ENCODE measurements at places on chromosomes 11 and 22.

DNA sequence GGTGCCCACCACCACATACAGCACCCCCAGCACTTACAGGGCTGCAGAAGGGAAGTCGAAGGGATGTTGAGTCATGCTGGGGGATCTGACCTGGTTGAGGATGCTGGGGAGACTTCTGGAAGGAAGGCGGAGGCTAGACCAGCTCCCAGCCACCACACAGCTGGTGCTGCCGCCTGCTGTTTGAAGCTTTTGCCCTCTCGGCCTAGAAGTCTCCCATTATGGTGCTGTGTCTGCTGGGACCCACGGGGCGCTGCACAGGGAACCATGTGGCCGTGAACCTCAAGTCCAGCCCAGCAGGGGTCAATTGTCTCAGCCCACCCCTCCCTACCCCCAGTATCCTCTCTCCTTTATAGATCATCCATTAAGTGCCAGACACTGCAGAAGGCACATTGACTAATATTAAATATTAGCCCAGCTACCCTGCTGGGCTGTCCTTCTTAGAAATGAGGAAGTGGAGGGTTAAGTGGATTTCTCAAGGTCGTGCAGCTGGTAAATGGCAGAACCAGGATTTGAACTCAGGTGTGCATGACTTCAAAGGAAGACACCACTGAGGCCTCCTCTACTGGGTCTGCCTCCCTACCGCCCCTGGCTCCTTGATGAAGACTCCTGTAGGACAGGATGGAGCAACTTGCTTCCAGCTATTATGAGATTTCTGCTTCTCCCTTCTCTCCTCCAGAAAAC, 49.7 kb downstream of the CYTH4 start:
- DNase-seq: no peak

DNA sequence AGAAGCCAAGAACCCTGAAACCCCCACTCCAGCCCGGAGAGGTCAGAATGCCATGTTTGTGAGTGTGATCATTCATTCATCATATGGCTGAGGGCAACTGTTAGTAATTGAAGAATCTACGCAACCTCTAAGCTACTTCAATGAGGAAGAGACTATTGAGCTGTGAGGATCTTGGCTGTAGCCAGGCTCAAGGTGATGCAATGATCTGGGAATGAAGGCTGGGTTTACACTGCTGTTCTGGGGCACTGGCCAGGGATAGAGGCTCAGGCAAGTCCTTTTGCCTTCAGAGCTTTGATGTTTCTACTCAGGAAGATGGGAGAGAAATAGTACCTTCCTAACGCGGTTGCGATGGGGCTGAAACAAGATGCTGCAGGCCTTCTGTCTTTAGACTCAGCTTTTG, 12.9 kb downstream of the CRYBB2 start:
- no peak for DNase-seq

GRCh38 chr11:134584706-134585445, 172.8 kb upstream of the B3GAT1 start:
- DNase-seq: no peak

GRCh38 chr22:48895336-48895735, 932.3 kb downstream of the BRD1 start:
- no peak for DNase-seq

- DNase-seq: no peak
Observed at GRCh38 chr11:3803726-3804495, 4.4 kb upstream of the PGAP2 start.

DNA sequence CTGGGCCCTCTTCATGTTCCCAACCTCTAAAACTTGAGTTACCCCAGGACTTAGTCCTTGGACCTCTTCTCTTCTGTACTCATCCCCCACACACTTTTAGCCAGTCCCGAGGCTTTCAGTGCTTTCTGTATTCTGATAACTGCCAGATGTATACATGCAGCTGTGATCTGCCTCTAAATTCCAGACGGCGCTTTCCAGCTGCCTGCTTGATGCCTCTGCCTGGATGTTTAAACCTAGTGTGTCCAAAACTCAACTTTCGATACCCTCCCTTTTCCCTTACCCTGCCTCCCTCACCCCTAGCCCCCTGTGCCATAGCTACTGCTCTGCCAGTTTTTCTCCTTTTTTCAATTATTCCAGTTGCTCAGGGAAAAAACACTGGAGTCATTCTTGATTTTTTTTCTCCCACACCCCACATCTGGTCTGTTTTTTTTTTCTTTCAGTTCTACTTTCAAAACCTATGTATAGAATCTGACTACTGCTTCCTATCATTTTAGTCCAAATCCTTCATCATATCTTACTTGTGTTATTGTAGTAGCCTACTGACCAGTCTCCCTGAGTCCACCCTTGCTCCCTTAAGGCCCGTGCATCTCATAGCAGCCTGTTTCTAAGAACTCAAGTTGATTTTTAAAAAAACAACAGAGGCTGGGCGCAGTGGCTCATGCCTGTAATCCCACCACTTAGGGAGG, 32.9 kb upstream of the TECTA start:
- no peak for DNase-seq

- DNase-seq: no peak
Observed at GRCh38 chr11:43925063-43925931, 17.1 kb upstream of the C11orf96 start.

DNA sequence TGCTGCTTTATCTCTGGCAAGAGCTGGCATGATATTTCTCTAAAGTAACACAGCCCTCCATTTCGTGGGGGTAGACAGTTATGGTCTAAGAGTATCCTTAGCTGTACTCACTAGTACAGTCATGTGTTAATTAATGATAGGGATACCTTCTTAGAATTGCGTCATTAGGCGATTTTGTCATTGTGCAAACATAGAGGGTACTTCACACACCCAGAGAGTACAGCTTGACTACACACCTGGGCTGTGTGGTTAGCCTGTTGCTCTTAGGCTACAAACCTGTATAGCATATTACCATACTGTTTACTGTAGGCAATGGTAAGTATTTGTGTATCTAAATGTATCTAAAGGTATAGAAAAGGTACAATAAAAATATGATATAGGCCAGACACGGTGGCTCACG, 17.0 kb downstream of the XRCC6 start:
- DNase-seq: no peak

DNA sequence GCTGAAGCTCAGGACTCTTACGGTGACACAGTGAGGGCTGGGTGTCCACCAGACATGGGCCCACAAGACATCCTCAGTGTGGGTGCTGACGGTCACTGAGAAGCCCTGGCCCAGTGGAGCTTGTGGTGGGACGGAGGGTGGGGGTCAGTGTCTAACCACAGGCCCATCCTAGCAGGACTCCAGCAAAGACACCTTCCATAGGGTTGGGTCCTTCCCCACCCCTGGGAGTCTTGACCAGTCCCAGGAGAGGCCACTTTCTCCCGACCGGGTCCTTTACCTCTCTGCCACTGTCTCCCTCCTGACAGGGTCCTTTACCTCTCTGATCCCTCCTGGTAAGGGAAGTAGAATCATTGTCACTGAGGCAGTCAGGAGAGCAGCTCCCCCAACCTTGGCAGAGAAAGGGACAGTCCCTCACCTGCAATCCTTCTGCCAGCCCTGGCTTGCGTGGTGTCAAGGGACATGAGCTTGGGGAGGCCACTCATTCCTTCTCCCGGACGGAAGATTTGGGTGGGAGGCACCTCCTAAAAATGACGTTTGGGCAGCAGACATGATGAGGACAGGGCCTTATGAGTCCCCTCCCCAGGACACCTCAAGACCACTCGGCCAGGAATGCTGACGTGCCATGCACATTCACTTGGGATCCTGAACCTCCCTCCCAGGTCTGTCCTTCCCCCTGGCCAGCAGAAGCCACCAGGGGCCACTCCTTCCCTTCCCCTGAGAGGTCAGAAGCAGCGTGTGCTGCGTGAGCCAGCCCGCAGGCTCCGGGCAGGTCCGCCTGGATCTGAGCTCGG, 91.5 kb upstream of the FGF3 start:
- no peak for DNase-seq

DNA sequence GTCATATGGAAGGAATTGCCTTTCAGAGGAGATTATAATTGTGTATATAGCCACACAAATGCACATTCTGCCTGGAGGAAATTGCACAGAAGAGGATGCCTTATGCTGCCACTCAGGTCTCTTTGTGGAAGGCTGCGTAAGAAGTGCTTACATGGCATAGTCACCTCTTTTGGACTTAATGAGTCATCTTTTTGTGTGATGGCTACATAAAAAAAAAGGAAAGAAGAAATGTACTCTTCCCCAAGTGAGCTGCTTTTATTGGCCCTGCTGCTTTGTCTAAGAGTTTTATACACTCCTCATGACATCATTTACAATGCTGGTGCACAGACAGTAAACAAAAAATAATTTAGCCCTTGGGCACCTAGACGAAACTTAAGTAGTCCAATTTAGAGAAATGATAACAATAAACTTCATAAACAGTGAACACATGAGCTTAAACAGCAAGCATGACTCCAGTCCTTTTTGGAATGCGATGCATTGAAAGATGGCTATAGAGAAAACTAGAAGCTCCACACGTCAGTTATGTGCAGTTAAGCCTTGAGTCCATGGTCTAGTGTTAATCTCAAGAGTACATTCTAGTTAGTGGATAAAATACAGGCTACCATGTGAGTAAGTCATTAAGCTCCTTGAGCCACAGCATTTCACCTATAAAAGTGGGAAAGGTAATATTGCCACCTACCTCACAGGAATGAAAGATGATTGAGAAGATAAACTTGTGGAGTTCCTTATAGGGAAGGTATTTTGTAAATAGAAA, 12.0 kb downstream of the CSTPP1 start:
- DNase-seq: no peak

GRCh38 chr11:37755521-37755920, 1157.5 kb upstream of the RAG2 start:
- no peak for DNase-seq

GRCh38 chr11:128610721-128611617, 23.6 kb upstream of the ETS1 start:
- peak; percentile 62 for DNase-seq

DNA sequence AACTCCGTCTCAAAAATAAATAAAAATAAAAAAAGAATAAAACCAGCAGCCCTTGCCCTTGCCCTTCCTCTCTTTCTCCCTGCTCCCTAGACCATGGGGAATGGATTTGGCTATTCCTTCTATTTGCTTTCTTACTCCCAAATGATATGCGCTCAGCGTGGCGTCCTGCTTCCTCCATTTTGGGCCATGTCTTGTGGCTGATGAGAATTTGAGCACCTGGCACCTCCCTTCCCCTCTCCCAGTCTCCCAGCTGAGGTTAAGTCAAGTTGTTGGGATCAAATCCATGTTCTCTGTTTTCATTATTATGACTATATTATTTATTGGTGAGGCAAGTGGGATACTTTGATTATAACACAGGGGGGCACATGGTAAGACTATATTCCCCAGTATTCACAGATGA, 10.8 kb upstream of the CTTN start:
- DNase-seq: no peak

GRCh38 chr22:37634417-37634924, 5.0 kb upstream of the SH3BP1 start:
- peak; percentile 31 for DNase-seq

- DNase-seq: no peak
Observed at GRCh38 chr22:38401336-38402084, 53.5 kb downstream of the KCNJ4 start.

GRCh38 chr11:14499178-14499559, 442 bp downstream of the COPB1 start:
- DNase-seq: peak; percentile 37

- DNase-seq: no peak
Observed at GRCh38 chr11:71499125-71499524, 27.9 kb upstream of the KRTAP5-7 start.

DNA sequence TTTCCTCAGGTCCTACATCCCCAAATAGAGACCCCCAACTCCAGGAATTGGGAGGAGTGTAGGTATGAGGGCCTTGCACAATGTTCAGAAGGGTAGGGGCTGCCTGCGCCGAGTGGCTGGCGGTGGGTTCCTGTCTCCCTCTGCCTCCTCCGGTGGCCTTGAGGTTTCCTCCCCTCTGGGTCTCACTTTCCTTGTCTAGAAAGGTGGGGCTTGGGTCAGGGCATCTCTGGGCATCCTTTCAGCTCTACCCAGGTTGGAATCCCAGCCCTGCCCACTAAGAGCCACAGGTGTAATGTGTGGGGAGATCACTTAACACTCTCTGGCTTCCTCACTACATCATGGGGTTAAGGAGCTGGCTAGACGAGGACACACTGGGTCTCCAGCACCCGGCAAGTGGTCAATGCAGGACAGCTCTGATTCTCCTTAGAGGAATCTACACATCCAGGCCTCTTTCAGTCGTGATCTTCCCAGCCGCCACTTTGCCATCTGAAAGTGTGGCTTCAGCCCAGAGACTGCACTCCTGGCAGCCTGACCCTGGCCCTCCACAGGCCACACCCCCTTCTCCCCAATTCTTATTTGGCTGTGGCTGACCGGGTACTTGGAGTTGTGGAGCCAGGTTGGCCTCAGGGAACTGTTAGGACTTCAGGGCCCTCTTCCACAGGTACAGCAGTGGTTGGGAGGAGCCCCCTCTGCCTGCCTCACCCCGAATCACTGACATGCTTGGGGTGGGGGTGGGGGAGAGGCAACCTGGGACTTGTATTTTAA, 22.1 kb downstream of the PRDM11 start:
- no peak for DNase-seq

DNA sequence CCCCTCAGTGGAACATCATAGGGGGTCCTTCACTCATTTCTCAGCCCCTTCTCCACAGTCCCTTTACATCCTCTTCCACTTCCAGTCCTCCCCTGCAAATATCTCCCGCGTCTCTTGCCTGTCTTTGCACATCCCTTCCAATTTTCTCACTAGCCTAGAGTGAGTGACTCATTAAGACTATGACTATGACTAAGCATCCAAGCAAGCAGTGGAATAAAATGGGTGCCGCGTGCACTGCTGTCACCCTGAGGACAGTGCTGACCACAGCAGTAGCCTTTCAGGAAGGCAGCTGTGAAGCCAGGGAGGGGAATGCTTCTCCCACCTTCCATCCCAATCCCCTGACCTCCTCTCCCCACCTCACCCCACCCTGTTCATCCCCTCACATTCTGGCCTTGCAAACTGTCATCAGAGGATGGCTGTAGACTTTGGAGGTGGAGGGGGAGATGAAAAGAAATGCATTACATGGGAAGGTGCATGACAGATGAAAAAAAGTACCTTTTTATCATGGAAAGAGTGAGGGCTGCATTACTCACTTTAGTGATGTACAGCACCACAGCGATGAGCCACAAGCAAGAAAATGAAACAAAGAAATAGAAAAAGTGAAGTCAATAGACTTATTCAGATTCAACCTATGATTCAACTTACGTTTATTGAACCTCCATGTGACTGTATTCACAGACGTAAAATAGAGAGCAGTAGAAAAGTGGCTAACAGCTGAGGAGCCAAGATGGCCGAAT, 948.2 kb downstream of the NTM start:
- DNase-seq: no peak

DNA sequence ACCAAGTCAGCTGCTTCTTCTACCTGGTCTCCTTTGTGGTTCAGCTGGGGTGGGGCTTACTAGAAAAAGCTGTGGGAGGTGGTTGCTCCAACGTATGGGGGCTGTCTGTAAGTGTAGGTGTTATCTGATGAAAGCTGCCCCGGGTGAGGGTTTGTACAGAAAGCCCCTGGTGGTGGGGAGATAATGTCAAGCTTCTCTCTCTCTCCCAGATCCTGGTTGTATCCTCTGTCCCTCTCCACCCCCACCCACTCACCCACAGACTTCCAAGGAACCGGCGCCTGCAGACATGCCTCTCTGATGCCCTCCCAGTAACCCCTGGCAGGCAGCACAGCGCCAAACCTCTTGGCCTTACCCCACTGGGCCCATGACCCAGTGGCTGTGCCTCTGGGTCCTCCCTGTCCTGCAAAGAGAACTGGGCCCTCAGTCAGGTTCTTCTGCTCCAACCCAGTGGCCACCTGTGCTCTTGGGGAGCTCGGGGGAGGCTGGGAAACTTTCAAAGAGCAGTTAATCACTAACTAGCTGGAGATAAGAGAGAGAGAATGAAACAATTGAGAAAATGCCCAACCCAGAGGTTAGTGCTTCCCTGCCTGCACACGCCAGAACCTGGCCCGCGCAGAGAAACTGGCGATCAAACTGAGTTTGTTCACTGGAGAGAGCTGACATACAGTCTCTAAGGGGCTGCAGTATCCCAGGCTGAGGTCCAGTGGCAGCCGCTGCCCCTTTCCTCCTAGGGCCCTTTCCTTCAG, 20.4 kb upstream of the EHF start:
- DNase-seq: no peak

Data from activated CD4-positive, alpha-beta T cell treated with anti-CD3 and anti-CD28 coated beads, Interleukin-2, amount 50 U/mL, for 48 hours (primary cell).